ENCODE measurements at places on chromosomes 7 and 10.

DNA sequence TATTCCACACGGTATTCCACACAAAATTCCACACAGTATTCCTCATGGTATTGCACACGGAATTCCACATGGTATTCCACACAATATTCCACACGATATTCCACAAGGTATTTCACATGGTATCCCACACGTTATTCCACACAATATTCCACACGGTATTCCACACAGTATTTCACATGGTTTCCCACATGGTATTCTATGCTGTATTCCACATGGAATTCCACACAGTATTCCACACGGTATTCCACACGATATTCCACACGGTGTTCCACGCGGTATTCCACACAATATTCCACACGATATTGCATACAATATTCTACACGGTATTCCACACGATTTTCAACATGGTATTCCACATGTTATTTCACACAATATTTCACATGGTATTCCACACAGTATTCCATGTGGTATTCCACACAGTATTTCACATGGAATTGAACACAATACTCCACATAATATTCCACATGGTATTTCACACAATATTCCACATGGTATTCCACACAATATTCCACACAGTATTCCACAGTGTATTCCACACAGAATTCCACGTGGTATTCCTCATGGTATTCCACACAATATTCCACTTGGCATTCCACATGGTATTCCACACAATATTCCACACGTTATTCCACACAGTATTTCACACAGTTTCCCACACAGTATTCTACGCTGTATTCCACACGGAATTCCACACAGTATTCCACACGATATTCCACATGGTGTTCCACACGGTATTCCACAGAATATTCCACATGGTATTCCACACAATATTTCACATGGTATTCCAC is 136.0 kb upstream of the CHST15 start:
- DNase-seq = no peak

DNA sequence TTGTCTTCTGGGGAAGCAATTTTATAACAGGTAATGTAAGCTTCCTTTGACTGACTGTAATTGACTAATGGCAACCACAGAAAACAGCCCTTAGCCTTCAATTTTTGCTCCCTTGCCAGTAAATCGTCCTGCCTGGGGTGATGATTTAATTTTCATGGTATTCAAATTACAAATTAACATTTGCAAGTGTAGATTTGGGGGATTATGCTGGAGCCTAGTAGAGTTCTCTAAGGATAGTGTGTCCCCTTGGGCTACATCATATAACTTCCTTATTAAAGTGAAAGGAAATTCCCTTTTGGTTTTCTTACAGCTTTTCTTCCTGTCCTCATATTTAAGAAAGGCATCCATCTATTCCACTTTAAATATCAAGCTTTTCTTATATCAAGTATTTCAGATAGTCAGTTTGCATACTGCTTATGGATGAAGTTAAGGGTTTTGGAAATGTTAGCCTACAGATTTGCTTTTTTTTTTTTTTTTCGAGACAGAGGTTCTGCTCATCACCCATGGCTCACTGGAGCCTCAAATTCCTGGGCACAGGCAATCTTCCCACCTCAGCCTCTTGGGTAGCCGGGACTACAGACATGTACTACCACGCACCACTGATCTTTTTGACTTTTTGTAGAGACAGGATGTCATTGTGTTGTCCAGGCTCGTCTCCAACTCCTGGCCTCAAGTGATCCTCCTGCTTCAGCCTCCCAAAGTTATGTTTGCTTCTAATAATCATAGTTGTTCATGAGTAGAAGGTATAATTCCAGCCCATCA is 35.9 kb upstream of the HDAC9 start:
- DNase-seq = no peak

DNA sequence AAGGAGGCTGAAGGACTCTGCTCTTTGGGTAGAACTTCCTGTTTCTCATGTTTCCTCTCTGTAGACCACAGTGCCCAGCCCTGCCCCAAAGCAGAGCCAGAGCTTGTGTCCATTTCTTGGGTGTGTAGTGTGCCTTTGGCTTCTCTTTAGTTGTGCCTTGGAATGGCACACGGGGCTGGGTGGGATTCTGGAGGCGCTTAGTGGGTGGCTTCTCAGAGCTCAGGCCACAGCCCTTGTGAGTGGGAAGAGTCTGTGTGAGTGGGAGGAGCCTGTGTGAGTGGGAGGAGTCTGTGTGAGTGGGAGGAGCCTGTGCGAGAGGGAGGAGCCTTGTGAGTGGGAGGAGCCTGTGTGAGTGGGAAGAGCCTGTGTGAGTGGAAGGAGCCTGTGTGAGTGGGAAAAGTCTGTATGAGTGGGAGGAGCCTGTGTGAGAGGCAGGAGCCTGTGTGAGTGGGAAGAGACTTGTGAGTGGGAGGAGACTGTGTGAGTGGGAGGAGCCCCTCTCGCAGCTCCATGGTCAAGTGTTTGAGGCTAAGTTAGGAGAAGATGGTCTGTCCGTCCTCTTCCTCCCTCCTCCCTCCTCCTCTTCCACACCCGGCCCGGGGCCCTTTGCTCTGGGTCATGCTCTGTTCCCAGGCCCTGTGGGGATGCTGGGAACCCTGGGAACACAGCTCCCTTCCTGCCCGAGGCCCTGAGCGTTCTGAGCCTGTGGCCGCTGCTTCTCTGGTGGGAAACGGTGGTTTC is 153.0 kb downstream of the GRK5 start:
- no peak for DNase-seq

- DNase-seq = no peak
These were observed 67.8 kb downstream of the TMEM26 start for GRCh38 chr10:61385231-61386001.

DNA sequence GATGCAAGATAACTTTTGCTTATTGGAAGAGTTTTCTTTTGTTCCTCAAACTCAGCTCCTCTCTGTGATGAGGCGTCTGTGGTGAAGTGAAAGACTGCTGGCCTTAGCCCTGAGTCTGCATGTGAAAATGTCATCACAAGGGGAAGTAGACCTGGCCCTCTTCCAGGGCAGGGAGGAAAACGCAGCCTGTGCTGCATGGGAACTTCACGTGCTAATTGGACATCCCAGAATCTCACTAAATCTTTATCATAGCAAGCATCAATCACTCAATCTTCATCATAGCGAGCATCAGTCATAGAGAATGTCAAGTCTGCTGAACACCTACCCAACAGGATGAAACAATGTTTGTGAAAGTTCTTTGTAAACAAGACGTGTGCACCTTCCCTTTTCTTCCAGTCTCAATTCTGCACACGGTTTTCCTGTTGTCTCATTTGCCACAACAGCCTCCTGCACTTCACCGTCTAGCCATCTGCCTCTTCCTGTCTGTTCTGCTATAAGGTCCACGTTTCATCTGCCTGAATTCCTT is 314.6 kb downstream of the FRMD4A start:
- no peak for DNase-seq

GRCh38 chr10:91050371-91051034 is 129.6 kb upstream of the ANKRD1 start:
- no peak for DNase-seq

DNA sequence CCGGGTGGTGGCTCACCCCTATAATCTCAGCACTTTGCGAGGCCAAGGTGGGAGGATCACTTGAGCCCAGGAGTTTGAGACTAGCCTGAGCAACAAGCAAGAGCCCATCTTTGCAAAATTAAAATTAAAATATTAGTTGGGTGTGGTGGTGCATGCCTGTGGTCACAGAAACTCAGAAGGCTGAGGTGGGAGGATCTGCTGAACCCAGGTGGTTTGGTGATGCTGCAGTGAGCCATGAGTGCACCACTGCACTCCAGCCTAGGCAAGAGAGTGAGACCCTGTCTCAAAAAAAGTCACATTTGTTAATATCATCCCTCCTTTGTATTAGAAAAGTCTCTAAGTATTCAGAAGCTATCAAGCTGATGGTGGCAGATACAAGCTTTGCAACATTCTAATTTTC is 317.5 kb downstream of the ANKRD30A start:
- no peak for DNase-seq

DNA sequence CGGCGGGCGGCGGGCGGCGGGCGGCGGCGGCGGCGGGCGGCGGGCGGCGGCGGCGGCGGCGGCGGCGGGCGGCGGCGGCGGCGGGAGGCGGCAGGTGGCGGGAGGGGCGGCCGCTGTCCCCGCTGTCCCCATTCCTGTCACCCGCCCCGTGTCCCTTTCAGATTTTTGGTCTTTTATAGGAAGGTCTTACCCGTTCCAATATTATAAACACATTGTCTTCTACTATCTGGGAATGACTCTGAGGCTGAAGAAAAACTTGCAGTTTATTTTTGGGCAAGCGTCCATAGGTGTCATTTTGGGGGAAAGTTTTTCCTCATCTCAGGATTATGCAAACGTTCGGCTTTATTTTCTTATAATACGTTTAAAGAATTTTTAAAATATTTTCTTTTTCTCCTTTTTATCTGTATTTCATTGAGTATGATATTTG is 578 bp downstream of the ZNF713 start:
- no peak for DNase-seq

DNA sequence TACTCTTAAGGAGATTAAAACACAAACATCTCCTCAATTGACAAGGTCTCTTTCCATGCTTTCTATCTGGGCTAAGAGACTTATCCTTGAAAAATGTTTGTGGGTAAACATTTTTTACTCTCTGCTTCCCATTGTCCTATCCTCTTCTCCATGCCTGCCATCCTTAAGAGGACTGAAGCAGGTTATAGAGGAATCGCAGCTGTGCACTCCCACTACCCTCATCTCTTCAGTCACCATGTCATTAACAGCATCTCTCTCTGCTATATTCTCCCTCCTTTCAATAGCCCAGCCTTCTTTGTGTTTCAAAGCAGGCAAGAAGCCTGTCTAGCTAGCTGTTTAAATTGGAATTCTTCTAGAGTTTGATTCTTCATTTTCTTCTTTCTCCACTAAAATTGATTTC is 22.6 kb downstream of the COL1A2 start:
- no peak for DNase-seq

GRCh38 chr10:57657164-57657765 is 610.4 kb downstream of the IPMK start:
- DNase-seq = peak; percentile 48

DNA sequence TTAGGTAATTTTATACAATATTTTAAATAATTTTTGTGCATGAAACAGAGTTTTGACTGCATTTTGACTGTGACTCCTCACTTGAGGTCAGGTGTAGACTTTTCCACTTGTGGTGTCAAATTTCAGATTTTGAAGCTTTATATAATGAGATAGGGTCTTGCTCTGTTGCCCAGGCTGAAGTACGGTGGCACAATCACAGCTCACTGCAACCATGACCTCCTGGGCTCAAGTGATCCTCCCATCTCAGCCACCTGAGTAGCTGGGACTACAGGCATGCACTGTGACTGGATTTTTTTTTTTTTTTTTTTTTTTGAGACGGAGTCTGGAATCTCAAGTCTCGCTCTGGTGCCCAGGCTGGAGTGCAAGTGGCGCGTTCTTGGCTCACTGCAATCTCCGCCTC is 74.9 kb downstream of the TCF7L2 start:
- no peak for DNase-seq

- DNase-seq = no peak
These were observed 334.8 kb upstream of the GALNT17 start for GRCh38 chr7:70797109-70797514.

- DNase-seq = no peak
These were observed 272.5 kb downstream of the NEBL start for GRCh38 chr10:20624642-20625041.

- DNase-seq = no peak
These were observed 127.1 kb downstream of the CLEC2L start for GRCh38 chr7:139650429-139651100.

- DNase-seq = no peak
These were observed 275.3 kb downstream of the DNAJB6 start for GRCh38 chr7:157612009-157612663.
